H1 (cell line): ENCODE measurements at places on chromosomes 1 and 21.
A peak's percentile ranks its signal among the peaks of the same experiment; 100 is the strongest.

DNA sequence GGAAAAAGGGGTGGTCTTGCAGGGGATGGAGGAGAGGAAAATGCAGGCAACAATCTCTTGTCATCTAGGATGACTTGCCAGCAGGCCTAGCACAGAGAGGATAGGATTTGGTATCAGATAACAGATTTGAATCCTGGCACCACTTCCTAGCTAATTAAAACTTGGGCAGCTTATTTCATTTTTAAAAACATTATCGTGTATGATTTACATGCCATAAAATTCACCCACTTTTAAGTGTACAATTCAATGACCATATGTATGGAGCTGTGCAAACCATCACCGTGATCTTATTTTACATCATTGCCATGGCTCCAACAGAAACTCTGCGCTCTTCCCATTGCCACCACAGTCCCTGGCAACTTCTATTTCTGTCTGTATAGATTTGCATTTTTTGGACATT is 6.9 kb downstream of the PYCR2 start:
- DNase-seq, result no peak

- peak; percentile 97 for DNase-seq
Measured at GRCh38 chr1:47710329-47711071, 272.7 kb downstream of the FOXD2 start.

- no peak for DNase-seq
Measured at GRCh38 chr1:245016700-245017099, 138.1 kb upstream of the KIF26B start.

GRCh38 chr1:232822530-232822929 is 17.3 kb downstream of the MAP10 start:
- no peak for DNase-seq

GRCh38 chr1:202343652-202344349 is 2.1 kb upstream of the UBE2T start:
- no peak for DNase-seq

- DNase-seq, result no peak
Measured at GRCh38 chr1:64292399-64292798, 89.0 kb downstream of the UBE2U start.

DNA sequence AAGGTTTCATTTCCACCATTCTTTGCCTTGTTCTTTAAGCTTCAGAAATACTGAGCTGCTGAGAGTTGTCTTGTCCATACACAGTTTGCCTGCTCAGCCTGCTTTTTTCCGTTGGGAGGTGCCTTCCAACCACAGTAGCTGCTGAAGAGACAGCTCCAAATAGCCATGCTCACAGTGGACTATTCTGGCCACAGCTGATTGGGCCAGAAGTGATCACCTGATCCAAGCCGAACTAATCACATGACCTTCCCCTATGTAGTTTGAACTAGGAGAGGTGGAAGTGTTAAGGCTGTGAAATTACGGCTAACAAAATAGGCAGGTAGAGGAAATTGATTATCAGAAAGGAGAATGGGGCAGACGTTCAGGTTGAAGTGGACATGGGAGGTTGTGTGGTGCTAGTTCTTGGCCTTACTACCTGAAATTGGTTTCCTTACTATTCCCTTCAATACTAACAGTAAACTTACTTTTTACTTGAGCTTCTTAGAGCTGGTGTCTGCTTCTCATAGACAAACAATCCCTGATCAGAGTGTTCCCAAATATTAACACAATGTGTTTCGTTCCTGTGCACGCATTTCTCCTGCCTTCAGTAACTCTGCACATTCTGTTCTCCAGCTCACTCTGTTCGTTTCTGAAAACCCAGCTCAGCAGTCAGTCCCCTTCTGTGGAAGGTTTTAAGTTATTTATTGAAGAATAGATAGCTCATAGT is 136.1 kb downstream of the RWDD3 start:
- DNase-seq, result no peak

GRCh38 chr1:107474877-107475612 is 334.2 kb downstream of the NTNG1 start:
- no peak for DNase-seq

GRCh38 chr1:119587341-119587740 is 60.7 kb downstream of the ZNF697 start:
- DNase-seq, result no peak
